Activated CD8-positive, alpha-beta memory T cell treated with anti-CD3 and anti-CD28 coated beads for 4 hours (primary cell): ENCODE measurements at places on chromosomes 3 and 15.

- no peak for DNase-seq
Observed at GRCh38 chr15:62122249-62122648, 42.8 kb downstream of the C2CD4B start.

DNA sequence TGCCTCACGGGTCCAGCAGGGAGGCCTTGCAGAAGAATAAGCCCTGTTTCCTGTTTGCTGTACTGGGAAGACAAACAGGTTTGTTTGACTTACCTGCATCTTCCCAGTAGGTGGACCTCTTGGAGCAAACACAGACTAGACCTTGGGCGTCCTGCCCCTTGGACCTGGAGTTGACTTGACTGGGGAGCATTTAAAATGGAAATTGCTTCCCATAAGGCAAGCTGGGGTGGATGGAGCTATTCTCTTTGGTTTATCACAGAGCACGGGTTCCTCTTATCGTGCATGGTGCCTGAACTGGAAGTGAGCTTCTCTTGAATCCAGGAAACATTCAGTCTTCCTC lies 151.4 kb downstream of the RPLP1 start:
- DNase-seq, result no peak

DNA sequence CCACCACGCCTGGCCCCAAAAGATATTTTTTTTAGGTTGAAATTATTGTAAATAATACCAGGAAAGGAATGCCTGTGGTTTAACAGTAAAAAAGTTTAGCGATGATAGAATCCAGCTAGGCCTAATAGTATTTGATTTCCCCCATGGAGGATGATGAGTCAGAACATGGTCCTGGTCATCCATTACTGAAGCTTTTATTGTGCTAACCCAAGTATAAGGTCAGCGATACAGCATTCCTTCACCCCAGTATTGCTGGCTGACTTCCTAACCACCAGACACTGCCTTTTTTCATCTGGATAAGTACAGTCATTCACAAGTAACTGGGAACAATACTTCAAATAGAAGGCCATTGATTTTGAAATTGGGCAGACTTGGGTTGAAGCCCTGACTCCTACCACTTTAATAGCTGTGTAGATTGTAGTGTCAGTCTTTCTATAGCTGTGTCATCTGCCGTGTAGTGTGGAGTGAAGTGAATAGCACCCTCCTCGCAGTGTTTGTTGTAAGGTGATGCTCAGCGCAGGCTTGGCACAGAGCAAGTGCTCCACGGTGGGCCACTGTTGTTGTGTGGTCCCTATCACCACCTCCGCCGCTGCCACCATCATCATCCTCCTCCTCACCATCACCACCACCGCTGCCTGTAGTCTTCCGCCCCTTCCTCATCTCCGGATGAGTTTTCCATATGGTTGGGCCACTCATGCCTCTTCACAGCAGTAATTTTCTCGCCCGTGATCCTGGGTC lies 436.0 kb upstream of the TPM1 start:
- no peak for DNase-seq

- no peak for DNase-seq
Observed at GRCh38 chr3:78741066-78741645, 1026.6 kb downstream of the ROBO1 start.

GRCh38 chr3:187101184-187102072 lies 37.9 kb downstream of the RPL39L start:
- peak; percentile 21 for DNase-seq

GRCh38 chr15:20645956-20646355 lies 104.4 kb upstream of the GOLGA6L6 start:
- no peak for DNase-seq

- no peak for DNase-seq
Observed at GRCh38 chr3:196049653-196050052, 32.2 kb downstream of the TFRC start.

DNA sequence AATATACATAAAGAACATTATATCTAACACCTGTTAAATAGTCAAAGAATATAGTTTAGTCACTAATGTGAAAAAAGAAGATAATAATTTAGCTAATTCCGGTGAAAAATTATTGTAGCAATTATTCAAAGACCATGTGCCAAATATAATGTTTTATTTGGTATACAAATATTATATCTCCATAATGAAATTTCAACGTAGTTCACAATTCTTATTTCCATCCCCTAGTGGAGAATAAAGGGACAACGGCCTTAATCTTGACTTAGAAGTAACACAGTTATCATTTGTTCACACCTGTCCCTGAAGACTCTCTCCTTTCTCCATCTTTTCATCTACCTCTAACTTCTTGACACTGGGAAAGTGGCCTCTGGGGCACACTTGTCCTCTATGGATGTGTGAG lies 213.4 kb downstream of the ERC2 start:
- DNase-seq, result no peak

DNA sequence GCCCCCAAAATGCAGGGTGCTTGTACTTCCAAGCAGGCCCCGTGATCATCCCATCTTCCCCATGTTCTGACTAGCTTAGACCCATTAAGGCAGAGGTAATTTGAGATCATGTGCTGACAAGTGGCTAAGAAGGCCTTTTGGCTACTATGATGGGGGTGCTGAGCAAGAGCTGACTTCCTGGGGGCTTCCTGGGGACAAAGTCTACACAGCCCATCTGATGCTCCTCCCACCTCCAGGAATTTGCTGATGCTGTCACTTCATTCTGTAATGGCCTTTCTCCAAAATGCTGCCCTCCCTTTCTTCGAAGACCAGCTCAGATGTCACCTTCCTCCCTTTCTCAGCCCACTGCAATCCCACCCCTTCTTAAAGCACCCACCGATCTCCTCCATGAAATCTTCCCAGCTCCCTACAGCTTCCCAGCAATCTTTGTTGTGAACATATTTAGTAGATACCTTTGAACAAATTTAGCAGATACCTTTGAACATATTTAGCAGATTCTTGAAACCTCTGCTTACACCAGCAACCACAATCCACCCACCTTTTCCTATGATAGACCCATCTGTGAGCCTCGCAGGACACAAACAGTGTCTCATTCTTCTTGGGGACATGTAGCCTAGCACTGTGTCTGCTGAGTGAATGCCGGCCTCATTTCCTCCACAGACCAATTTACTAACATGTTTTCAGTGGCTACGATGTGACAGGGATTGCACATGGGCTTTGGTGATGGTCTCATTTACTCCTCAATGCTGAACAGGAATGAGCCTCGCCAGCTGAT lies 223.3 kb downstream of the EPHB1 start:
- DNase-seq, result no peak

DNA sequence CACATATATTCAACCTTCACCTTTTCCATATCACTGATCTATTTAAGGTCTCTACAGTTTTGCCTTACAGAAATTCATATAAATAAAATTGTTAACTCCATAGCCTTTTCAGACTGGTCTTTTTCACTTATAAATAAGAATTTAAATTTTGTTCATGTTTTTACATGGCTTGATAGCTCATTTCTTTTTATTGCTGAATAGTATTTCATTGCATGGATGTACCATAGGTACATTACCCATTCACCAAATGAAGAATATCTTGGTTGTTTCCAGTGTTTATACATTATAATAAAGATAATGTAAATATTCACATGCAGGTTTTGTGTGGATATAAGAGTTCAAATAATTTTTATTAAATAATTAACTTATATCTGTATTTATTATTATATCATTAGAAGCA lies 1765.0 kb downstream of the OTOL1 start:
- DNase-seq, result no peak

DNA sequence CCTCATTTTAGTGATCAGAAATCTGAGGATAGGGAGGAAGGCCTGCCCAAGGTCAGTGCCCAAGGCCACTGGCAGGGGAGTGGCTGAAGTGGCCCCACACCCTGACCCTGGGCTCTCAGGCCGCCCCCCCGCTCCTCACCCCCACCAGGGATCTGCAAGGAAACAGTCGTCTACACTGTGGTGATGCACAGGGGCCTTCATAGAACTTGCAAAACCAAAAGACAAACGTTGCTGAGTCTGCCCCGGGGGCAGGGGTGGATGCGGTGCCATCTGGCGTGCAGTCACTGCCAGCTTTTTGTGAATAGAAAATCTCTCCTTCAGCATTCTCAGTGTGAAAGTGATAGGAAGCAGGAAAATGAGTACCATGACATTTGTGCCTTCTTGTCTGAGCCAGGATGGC lies 41.3 kb downstream of the WHAMM start:
- DNase-seq, result no peak

- no peak for DNase-seq
Observed at GRCh38 chr3:177478170-177478867, 281.0 kb upstream of the TBL1XR1 start.

- no peak for DNase-seq
Observed at GRCh38 chr3:74636981-74637380, 22.5 kb upstream of the CNTN3 start.

DNA sequence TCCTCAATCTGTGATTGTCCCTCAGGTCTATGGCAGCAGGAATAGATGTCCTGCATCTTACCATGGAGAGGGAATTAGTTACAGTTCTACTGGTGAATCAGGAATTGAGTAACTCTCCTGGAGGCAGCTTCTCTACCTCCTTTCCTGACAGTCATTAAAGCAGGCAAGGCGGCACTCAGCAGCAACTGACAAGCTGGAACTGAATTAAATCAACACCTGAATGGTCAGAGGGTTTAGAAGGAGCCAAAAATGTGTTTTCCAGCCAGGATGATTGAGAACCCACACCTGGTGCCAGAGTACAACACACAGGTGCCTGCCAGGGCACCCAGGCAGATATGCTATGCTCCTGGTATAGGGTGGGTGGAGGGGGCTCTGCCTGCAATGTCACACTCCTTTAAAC lies 43.1 kb upstream of the TIPARP start:
- no peak for DNase-seq

DNA sequence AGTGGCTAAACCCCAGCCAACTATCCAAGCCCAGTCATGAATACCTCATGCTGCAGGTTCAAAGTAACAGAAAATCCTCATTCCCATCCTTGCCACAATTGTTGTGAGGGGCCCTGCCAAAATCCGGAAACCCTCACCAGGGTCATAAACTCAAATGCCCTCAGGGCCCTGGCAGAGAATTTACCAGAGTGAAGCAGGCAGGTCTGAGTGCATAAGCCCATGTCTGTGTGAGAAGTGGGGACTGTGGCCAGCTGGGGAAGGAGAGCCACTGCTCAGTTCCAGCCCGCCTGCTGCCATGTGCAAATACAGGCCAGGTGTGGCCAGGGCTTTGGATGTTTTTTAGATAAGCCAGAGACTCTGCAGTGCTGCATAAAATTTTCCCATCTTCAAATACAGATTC lies 7.0 kb downstream of the CEP152 start:
- DNase-seq, result no peak

DNA sequence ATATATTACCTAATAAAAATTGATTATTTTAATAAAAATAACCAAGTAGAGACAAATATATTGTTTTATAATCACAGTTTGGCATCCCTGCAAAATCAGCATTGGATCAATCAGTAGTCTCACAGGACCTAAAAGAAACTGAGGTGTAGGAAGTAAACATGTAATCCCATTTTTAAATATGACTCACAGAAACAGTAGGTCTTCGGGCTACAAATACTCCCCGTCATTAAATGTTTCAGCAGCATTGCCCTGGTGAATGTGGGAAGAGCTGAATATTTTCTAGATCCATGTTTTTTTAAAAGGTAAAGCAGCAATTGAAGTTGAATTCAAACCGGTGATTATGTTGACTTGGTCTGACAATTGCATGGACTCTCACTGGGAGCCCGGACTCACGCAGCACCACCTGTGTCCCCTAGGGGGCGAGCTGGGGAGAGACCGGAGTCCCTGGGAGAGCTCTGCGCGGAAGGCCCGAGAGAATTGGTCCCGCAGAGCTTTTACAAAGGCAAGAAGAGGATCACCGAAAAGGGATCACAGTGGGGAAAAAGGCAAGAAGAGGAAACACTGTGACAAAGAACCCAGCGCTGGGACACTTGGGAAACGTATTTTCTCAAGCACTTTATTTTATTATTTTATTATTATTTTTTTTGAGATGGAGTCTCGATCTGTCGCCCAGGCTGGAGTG lies 17.2 kb upstream of the USP3 start:
- peak; percentile 80 for DNase-seq

- no peak for DNase-seq
Observed at GRCh38 chr15:31102039-31102321, 455 bp upstream of the TRPM1 start.

DNA sequence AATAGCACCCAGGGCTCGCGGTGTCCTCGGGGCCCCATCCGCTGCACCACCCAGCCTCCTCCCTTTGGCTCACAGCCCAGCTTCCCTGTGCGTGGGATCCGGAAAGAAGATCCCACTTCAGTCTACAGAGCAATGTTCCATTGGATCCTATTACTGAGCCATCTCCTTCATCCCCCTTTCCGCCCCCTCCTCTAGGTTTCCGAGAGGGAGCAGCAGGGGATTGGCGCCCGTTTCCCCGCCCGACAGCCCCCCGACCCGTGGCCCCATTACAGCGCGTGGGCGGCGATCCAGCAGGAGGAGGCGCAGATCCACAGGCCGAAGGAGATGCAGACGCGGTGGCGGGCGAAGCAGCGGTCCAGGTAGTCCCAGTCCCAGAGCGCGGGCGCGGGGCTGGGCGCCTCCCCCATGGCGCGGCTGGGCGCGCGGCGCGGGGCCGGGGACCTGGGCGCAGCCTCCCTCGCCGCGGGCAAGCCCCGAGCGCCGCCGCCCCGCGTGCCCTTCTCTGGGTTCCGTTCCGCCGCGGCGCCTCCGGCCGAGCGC lies 340 bp downstream of the TMEM44 start:
- no peak for DNase-seq

DNA sequence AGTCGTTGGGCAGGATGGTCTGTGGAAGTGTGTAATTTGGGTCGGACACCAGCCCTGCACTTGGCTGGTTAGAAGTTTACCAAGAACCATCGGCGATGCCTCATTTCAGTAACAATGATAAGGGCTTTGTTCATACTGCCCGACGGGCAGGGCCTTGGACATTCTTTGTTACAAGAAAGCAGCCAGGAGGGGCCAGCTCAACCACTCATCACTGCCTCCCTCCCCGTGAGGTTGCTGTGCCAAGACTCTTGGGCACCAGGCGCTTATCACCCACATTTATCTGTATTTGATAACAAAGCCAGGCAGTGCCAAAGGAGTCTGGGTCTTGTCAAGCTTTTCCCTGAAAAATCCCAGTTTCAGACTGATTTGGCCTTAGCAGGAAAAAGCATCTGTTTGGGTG lies 235.0 kb downstream of the ADAMTS17 start:
- no peak for DNase-seq

GRCh38 chr15:35876762-35877161 lies 330.8 kb upstream of the DPH6 start:
- DNase-seq, result no peak

GRCh38 chr3:126033765-126034164 lies 50.2 kb downstream of the SLC41A3 start:
- no peak for DNase-seq

DNA sequence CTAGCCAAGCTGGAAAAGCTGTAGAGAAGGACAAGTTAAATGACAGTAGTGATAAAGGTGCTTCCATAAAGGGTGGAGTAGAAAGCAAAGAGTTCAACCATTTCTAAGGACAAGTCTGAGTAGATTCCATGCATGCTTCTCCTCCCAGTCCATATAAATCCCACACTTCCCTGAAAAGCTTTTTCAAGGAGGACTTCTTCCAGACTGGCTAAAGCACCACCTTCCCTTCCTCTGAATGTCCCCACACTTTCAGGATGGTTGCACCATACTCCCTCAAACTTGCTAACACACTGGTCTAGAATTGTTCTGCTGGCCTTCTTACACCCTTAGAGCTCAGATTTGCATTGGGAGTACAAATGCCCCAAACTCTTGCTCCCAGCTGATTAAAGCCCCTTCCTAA lies 40.9 kb downstream of the FBN1 start:
- no peak for DNase-seq
